ENCODE measurements at places on chromosomes 4 and X.
A peak's percentile ranks its signal among the peaks of the same experiment; 100 is the strongest.

GRCh38 chrX:45401923-45402322 is 201.2 kb upstream of the DIPK2B start:
- DNase-seq = no peak

DNA sequence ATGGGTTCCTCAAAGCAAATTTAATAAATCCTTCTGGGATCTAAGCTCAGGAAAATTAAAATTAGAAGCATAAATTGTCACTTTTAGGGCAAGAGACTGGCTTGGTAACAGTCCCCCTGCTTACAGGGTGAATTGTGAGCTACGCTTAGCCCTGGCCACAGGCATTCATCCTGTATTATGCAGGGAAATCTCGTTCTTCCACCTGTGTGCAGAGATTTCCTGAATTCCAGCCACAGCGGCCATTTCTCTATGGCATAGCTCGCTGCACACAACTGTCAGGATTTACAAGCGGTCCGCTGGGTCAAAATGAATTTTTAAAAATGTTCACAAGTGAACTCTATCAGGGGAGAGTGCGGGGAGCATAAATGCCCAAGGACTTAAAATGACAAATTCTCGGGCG is 111.9 kb downstream of the DCTD start:
- DNase-seq = peak; percentile 13

DNA sequence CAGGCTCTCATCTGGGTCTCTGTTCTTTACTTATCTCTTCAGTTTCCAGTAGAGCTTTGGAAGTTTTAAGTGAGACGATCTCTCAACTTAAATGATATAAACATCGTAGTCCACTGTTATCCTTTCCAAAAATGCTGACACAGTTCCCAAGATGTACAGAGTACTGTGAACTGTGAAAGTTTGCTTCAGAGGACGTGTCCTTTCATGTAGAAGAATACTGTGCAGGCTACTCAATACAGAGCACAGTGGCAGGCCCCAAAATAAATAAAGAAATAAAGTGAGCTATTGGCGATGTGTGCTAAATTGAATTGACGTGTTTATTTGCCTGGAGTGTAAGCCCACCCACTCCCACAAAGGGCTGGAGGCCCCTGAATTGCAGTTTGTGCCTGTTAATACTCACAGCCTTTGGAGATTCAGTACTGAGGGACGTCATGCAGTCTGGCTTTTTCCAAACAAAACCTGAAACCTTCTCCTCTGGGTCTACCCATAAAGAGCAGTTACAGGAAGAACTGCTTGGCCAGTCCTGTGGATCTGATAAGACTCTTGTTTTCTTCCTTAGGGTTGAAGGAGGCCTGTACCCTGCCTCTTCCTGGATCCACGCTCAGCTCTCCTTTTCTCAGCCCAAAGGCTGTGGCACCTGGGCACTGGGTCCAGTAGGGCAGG is 66.1 kb downstream of the SOWAHB start:
- peak; percentile 20 for DNase-seq

GRCh38 chrX:10726647-10727046 is 106.3 kb upstream of the MID1 start:
- peak; percentile 73 for DNase-seq

GRCh38 chr4:149784018-149784417 is 31.6 kb downstream of the IQCM start:
- DNase-seq = peak; percentile 44

GRCh38 chrX:19555683-19556082 is 40.4 kb upstream of the MAP3K15 start:
- no peak for DNase-seq

DNA sequence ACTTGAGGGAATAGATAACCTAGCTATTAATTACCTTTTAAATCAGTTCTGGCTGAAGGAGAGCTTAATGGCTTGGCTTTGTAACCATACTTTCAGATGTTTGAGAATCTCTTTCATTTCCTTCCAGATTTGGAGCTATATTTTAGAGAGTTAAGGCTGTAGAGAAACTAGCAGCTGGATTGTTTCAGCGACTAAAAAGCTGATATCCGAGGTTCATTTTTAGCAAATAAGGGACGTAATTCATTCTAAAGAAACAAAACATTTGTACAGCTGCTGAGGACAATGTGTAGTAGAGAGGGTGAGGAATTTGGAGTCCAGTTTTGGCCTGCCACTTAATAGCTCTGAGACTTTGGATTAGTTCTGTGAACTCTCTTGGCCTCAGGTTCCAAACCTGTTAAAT is 12.2 kb downstream of the OSTC start:
- no peak for DNase-seq

DNA sequence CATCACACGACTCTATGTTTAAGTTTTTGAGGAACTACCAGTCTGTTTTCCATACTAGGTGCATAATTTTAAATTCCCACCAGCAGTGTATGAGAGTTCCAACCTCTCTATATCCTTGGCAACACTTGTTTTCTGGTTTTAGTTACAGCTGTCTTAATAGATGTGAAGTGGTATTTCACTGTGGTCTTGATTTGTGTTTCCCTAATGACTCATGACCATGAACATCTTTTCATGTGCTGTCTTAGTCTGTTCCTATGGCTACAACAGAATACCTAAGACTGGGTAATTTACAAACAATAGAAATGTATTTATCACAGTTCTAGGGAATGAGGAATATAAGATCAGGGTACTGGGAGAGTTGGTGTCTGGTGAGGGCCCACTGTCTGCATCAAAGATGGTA is 51.5 kb upstream of the GPR78 start:
- DNase-seq = peak; percentile 93

- peak; percentile 23 for DNase-seq
These were observed 56.6 kb upstream of the BCOR start for GRCh38 chrX:40154250-40154852.

DNA sequence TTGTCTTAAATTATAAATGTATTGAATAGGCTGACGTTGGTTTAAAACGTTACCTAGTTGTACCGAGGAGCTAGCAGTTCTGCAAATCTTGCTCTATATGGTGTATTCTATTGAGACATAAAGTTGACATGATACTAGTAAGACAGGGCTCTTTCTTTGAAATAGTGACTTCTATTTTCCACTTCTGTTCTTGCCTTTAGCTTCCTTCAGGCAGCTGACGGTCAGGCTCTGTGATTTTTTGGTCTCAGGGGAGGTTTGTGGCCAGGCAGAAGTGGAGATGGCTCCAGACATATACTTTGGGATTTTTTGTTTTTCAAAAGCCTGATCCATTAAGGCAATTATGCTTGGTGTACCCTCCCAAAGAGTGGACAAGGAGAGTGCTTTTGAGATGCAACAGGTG is 95.2 kb downstream of the SLC34A2 start:
- DNase-seq = no peak

DNA sequence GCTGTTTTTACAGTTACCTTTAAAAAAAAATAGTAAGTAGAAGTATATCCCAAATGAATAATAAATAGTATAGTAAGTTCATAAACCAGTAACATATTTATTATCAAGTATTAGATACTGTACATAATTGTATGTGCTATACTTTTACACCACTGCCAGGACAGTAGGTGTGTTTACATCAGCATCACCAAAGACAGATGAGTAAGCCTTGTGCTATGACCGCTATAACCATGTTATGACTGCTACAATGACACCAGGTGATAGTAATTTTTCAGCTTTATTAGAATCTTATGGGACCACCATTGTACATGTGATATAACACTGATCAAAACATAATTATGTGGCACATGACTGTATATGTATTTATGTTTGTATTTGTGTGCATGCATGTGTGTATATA is 27.3 kb downstream of the PABPC4L start:
- no peak for DNase-seq

GRCh38 chrX:2498781-2499302 is 1.9 kb downstream of the DHRSX start:
- DNase-seq = peak; percentile 54

Measured in kidney tubule cell (primary cell).